Breast epithelium (tissue), 4 donors: ENCODE measurements at places on chromosomes 5 and 9. TPM values are rescaled to one million over a fixed set of nuclear protein-coding genes. Genes with fewer than 3 reads are reported as not detected.

The CARD6 gene
- total RNA-seq, result 16.1 TPM

The TLR4 gene
- total RNA-seq, result 31.1 TPM

The GLRA1 gene
- not detected for total RNA-seq

The SLC4A9 gene
- not detected for total RNA-seq

The PROB1 gene
- 0.73 TPM for total RNA-seq

The TAS2R1 gene
- total RNA-seq, result not detected

The GPR151 gene
- not detected for total RNA-seq

The DNM1 gene
- total RNA-seq, result 36.0 TPM

The ANKDD1B gene
- 0.66 TPM for total RNA-seq

The C9orf153 gene
- 0.59 TPM for total RNA-seq

The COL15A1 gene
- 47.8 TPM for total RNA-seq

The PALM2AKAP2 gene
- 8.8 TPM for total RNA-seq

The GLT6D1 gene
- not detected for total RNA-seq

The NOXA1 gene
- total RNA-seq, result 13.8 TPM

The ANGPTL2 gene
- 61.8 TPM for total RNA-seq

The CENPH gene
- 2.6 TPM for total RNA-seq

The RETREG1 gene
- 37.7 TPM for total RNA-seq
